ENCODE measurements at places on chromosomes 4 and X. TPM values are rescaled to one million over a fixed set of nuclear protein-coding genes. Genes with fewer than 3 reads are reported as not detected.

DNA sequence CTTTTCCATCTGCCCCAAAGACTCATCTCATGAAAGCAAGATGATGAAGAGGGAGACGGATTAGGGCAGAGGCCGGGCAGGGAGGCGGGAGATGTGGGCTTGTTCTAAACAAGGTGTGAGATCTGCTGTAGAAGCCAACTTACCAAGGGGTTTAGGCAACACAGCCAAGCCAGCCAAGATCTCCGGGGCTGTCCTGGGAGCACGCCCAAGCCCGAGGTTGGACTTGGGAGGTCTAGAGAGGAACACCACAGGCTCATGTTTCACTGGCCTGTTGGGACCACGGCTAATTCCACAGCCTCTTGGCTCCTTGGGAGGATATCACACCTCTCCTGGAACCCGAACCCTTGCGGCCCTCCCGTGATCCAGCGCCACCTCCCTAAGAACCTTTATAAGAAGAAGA lies 171.4 kb downstream of the CRLF2 start:
- no peak for DNase-seq

- peak; percentile 52 for DNase-seq
These were observed 28.5 kb upstream of the WNK3 start for GRCh38 chrX:54386314-54386713.

DNA sequence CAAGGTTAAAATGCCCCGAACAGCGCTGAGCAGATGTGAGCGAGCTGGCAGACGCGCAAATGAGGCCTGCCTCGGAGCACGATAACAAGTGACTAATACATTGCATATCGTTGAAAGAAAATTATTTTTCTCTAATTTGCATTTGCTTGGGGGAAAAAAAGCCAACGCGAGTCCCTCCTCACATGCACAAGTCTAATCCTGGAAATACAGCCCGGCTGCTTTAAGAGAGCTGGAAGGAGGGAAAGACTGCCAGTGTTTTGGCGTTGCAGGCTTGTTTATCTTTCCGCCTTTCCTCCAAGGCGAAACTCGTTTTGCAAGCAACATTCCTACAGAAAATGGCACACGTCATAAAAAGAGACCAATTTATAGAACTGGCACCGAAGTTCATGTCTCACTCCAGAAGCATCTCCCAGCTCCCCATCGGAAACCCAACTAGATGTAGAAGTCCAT lies 12.6 kb downstream of the BCOR start:
- no peak for DNase-seq

Gene S100G
- not detected for total RNA-seq

Gene JAKMIP1
- not detected for total RNA-seq

Gene PTPN13
- 0.20 TPM for total RNA-seq

GRCh38 chr4:74057588-74057987 lies 19.1 kb upstream of the CXCL3 start:
- DNase-seq: no peak

Gene ZMAT1
- total RNA-seq: 0.65 TPM

- no peak for DNase-seq
These were observed 1427.9 kb downstream of the FAM133A start for GRCh38 chrX:95101851-95102390.

DNA sequence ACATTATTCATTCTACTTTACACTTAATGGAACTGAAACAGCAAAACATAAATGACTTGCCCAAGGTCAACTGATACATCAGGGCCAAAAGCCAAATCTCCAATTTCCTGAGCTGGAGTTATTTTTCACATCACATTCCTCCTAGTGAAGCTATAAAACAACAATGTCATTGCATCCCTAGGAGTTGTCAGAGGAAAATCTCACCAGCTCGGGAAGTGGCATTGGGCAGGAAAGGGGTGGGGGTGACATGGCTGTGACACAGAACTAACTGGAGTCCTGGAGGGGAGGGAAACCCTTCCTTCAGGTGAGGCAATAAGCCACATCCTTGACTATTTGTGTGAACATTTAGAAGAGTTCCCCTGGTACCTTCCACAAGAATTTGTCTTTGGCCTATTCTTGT lies 47.3 kb downstream of the MEPE start:
- no peak for DNase-seq

- no peak for DNase-seq
These were observed 46.1 kb downstream of the CXorf58 start for GRCh38 chrX:23953908-23954269.

DNA sequence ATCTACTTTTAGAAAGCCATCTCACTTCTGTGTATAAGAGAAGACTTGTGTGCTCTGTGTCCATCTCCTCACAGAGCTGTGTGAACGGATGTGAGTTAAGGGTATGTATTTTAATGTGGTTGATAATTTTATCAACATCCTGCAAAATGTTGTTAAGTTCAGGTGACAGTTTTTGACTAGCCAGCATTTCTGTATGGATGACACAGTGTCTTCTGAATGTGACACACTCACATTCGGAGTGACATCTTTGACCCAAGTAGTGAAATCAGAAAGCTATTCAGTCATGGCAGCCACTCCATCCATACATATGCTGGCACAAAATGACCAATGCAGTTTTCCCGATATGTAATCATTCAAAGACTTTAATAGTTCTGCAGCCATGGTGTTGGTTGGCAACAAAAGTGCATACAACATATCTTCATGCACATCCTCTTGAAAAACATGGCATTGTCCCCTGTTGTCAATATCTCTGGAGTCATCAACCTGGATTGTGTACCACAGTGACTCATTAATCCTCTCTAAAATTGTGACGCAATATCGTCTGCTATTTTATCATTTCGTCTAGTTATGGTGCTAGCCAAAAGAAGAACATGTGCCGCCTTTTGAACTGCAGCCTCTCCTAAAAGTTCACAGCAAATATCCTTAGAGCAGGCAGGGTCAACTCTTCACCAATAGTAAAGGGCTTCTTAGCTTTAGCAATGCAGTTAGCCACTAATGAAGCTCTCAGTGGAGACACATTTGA lies 6.8 kb upstream of the FGF2 start:
- DNase-seq: no peak

- no peak for DNase-seq
These were observed 223.3 kb downstream of the COL25A1 start for GRCh38 chr4:109079201-109079600.

DNA sequence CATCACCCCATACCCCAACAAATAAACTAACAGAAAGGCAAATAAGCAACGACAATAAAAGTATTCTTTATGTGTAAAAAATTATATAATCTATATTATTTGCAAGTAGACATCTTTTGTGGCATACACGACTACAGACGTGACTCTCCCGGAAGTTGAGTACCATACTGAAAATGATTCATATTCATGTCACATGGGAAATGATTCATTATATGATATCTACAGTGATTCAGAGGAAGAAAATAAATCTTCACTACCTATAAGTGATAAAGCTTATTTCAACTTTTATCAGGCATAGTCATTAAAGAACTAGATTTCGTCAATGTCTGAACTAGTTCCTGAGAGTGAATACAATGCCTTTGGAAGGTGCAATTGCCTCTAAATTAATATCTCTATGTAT lies 4.6 kb upstream of the ANTXR2 start:
- no peak for DNase-seq

GRCh38 chr4:6495736-6496135 lies 23.3 kb upstream of the PPP2R2C start:
- DNase-seq: no peak

DNA sequence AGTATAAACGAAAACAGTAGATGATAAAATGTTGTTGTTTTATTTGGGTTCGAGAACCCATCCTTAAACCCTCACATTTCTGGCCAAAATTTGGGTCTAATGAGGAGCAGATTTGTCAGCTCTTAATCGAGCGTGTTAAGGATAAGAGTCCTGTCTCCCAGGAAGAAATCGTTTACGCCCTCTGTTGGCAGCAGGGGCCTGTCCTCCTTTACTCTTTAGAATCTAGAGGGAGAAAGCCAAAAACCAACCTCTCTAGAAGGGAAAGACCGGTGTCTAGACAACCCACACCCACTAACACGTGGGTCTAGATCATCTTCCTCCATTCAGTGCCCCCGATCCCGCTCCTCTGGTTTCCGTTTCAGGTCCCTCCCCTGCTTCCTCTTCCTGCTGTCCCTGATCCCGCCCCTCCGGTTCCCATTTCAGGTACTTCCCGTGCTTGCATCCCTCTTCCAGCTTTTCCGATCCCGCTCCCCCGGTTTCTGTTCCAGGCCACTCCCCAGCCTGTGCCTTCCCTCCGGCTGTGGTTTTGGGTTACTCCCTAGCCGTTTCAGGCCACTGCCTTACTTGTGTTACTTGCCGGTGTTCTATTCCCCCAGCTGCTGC lies 339.1 kb downstream of the PAPSS1 start:
- no peak for DNase-seq

- peak; percentile 18 for DNase-seq
These were observed 47.5 kb downstream of the ATG4A start for GRCh38 chrX:108138814-108139702.

- peak; percentile 72 for DNase-seq
These were observed 256.9 kb downstream of the ADAMTS3 start for GRCh38 chr4:72312032-72312650.

Gene FHDC1
- 0.22 TPM for total RNA-seq

GRCh38 chr4:121156822-121157769 lies 7.0 kb downstream of the TNIP3 start:
- DNase-seq: peak; percentile 7

GRCh38 chr4:104494822-104495559 lies at the start of gene CXXC4:
Gene CXXC4 (minus strand): TSS chr4:104494894. CDS start chr4:104491802, 3,092 bp downstream.
- peak; percentile 17 for DNase-seq

Data from lung microvascular endothelial cell (primary cell).